ENCODE measurements at places on chromosomes 5 and 9.

DNA sequence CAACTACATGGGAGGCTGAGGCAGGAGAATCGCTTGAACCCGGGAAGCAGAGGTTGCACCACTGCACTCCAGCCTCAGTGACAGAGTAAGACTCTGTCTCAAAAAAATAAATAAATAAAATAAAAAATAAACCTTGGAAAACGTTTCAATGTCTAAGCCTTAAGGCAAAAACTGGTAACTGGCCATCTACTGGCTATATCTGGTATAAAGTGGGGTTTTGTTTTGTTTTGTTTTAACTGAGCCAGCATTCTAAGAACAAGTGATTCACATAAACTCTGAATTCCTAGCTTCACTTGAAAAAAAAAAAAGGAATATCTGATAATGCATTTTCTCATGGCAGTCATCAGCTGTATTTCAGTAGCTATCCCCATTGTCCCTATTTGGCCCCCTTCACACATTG, 126.1 kb upstream of the EFNA5 start:
- no peak for DNase-seq

DNA sequence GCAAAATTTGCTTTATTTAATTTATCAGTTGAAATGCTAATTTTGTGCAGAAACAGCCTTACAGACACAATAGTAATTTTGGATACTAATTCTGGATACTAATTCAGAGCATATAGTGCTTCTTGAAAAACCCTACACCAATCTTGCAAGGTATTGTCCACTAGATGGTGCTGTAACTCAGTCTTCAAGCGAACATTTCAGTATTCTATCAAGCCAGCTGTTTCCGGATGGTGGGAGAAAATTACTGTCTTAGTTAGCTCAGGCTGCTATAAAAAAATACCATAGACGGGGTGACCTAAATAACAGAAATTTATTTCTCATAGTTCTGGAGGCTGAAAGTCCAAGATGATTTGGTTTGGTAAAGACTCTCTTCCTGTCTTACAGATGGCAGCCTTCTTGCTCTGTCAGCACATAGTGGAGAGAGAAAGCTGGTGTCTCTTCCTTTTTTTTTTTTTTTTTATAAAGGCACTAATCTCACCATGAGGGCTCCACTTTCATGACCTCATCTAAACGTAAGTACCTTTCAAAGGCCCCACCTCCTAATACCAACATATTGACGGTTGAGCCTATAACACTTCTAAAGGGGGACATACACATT, 1306.5 kb upstream of the CDH9 start:
- no peak for DNase-seq

DNA sequence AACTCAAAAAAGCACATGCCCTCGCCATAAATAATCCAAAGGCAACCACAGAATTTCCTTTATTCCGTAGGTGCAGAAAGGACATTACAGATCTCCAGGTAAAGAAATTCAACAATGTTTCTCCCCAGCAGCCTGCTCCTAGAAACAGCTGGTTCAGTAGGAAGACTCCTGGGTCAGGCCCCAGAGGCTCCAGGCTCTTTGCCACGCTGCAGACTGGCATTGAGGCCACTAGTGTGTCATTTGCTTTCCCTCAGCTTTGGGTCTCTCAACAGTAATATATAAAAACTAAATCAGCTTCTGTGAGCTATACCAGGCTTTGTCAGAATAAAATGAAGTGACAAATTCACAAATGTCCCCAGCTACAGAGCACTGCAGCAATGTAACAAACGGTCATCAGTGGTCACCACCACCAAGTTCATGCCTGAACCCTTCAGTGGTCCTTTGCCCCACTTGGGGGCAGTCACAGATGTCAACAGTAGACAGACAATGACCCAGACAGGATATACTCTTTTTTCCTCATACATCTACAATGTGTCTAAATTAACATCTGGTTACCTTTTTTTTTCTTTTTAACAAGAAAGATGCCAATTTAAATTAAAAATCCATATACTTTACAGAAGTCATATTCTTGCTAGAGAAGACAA, 93.5 kb downstream of the MARCHF3 start:
- no peak for DNase-seq

DNA sequence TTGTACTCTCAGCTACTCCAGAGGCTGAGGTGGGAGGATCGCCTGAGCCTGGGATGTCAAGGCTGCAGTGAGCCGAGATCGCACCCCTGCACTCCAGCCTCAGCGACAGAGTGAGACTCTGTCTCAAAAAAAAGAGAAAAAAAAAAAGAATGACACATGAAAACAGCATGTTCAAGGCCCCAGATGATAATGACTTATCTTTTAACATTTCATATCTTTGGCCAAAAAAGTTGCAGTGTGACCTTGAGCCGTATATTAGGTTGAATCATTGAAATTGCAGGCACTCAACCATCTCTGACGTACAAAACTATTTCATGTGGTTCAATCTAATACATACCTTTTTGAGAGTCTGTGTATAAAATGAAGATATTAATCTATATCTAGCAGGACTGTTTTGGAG, 79.1 kb upstream of the CPEB4 start:
- DNase-seq: no peak

GRCh38 chr5:172407241-172407691, 47.1 kb downstream of the SH3PXD2B start:
- DNase-seq: no peak

GRCh38 chr5:130693509-130693908, 471.5 kb downstream of the HINT1 start:
- no peak for DNase-seq

DNA sequence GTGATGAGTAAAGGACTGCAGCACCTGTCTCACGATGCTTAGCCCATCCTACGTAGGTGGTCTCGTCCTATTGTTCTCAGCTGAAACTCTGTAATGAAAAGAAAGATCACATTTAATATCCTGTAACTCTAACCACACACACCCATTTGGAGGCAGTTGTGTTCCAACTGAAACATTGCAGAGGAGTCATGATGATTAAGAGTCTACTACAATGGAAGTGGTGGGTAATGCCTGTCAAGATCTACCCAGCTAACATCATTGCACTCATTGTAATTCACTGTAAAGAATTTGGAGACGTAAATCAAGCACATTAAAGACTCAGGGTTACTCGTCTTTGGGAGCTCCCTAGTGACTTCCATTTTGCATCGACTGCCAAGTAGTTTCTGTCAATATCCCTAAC, 106.0 kb upstream of the PTPN3 start:
- DNase-seq: no peak

DNA sequence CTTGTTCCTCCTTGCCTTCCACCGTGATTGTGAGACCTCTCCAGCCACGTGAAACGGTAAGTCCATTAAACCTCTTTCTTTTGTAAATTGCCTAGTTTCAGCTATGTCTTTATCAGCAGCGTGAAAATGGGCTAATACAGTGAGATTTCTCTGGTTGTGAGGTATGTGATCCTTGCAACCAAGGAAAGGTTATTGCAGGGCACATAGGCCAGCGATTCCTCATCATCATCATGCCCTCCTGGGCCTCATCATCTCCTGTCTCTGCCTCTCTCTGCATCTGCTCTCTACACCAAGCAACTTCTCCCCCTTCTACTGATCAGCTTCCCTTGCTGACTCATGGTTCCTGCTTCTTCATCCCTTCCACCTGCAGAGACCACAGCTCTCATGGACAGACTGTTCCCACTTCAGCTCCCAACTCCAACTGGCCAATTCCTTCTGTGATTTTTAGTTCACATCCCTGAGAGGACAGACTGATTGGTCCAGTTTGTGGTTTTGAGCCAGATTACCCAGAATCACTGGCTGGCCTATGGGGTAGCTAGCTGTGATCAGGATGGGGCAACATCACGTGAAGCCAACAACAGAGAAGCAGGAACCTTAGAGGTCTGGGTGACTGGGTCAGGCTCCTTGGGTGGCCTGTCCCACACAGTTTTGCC, 53.1 kb downstream of the LIX1 start:
- DNase-seq: no peak

DNA sequence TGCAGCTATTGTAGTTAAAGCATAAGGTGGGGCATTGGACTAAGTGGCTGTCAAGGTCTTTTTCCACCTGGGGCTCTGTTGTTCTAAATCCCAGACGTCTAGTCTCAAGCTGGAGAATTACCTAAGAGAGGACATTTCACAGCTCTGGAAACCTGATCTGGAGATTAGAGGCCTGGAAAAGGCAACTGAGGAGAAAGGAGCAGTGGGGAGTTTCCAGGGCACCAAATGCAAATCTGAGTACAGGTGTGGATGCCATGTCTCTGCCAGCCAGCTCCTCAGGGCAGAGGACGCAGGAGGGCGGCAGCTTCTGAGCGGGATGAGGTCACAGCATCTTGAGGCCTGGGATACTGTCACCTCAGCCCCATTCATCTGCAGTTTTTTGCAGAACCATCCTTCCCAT, 65.2 kb downstream of the PPARGC1B start:
- no peak for DNase-seq

DNA sequence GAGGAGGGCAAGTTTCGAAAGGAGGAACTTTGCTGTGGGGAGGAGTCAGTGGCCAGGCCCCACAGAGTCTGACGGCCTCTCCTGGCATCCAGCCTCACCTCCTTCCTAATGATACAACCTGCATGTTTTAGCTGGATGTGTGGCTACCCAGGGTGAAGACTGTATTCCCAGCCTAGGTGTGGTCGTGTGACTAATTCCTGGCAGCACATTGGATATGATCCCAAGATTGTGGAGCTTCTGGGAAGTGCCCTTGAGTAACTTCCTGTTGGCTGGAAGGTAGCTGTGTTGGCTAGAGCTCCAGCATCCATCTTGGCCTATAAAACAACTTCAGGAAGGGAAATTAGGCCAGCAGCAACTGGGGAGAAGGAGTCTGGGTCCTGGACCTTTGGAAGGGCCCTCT, 19.0 kb upstream of the LPCAT1 start:
- no peak for DNase-seq

GRCh38 chr5:65927503-65928321, 1.3 kb downstream of the ERBIN start:
- peak; percentile 59 for DNase-seq

DNA sequence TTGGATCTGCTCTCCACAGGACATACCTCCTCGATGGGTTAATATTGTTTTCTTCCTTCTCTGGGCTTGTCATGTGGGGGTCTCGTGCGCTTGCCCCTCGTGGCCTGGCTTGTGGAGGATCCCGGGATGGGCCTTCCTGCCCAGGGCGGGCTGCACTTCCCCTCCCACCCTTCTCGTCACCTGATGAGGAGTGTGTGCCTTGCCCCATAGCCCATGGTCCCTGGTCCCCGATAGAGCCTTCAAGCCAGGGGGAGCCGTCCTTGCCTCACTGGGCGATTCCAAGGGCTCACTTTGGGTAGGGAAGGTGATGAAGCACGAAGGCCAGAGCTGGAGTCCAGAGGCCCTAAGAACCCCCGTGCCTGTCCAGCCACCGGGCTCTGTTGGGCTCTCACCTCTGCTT, 28.7 kb downstream of the DYNC2I2 start:
- DNase-seq: no peak

DNA sequence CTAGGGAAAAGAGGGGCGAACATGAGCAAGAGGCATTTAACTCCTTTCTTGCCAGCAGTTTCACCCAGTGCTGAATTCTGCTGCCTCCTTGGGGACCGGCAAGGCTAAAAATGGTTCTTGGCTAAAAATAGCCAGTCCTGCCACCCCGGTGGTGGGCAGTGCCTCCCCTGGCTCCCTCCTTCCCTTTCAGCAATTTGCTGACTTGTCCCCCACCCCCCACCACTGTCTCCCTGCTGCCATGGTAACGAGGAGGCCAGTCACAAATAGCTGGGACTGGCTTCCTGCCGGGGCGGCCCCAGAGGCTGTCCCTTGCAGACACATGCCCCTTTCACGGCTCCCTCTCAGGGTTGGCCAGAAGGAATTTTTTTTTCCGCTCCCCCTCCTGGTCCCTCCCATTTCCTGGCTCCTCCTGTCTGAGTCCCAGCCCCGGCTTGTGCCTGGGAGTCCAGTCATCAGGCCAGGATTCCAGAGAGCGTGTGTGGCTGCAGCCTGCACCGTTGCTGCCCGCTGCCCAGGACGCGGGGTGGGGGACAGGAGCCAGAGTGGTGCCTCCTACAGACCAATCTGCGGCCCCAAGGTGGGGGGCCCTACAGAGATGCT, 130.3 kb downstream of the RGS3 start:
- DNase-seq: peak; percentile 87

DNA sequence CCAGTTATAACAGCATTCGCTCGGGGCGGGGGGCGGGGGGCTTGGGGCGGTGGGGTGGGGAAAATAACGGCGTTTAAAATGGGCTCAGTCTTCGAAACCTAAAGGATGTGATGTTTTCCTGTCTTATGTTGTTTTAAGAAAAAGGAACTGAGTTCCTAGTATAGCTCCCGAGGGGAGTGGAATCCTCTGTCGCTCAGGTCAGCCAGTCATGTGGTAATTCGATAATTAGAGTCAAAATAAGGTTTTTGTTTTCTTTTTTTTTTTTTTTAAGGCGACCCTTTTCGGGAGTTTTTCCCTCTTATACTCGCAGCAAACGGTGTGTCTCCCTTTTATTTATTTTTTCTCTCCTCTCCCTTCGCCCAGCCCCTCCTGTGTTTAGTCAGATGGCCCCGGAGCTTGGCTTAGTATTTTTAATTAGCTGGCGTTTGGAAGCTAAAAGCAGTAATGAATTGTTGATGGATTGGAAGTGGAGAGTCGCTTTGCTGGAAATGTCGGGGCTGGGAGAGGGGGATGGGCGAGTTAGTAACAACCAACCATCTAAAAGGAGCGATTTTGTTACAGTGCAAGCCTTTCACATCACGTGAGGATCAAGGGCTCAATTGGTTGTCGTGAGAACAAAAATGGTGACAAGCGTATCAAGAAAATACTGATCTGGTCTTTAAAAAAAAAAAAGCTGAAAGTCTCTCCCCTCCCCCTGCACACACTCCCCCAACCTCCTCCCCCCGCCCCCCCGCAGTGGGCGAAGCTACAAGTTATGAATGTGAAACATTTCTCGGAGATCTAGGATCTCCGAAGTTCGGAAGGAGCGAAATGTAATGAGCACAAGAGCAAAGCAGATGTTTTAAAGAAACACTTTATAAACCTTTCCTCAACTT, 714 bp upstream of the ZNF608 start:
- peak; percentile 95 for DNase-seq

GRCh38 chr9:23740531-23740930, 85.5 kb downstream of the ELAVL2 start:
- DNase-seq: no peak

- no peak for DNase-seq
Observed at GRCh38 chr5:152584103-152584502, 179.0 kb upstream of the NMUR2 start.

GRCh38 chr5:60538955-60539866, 160.8 kb downstream of the DEPDC1B start:
- no peak for DNase-seq

DNA sequence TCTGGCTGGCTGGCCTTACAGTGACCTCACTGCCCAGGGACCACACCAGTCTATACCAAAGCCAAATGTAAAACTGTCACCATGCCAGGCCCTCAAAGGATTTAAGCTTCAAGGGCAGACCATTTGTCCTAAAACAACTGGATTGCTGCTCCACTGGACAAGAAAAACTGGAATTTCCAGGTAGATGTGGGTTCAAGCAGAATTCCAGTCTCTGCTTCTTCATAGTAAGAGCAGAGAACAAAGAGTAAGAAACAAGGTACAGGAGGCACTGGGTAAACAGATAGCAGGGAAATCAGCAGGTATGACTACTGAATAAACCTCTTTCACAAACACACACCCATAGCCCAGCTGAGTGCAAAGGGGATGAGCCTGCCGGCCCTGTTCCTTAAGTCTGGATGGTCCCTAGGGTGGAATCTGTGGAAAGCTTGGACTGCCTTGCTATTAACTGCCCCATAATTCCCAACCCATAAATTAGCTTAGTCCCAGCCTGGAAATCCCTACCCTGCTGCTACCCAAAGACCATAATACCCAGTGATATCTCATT, 5.5 kb downstream of the B4GALT1 start:
- no peak for DNase-seq

Data from hematopoietic multipotent progenitor cell (in vitro differentiated cells).